ENCODE measurements at places on chromosomes 5 and 9.

GRCh38 chr9:103707181-103707580 is 386.9 kb upstream of the SMC2 start:
- no peak for DNase-seq

- no peak for DNase-seq
Measured at GRCh38 chr5:45060724-45061123, 252.0 kb downstream of the MRPS30 start.

GRCh38 chr5:157289164-157289819 is 23.4 kb downstream of the CYFIP2 start:
- DNase-seq, result no peak

DNA sequence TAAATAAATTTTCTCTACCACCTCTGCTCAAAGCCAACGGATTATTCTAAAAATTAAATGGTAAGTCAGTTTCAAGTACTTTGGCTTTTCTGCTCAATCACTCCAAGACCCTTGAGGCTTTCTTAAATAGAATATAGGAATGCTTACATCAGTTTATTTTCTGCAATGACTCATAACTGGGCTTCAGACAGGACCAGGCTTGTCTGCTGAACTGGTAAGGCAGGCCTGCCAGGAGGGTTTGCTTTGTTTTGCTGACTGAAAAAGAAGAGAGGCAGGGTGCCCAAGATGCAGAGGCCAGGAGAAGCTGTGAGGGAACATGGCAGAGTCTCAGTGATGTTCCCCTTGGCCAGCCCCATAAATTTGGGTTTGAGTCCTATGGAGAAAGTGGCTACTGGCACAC is 60.3 kb upstream of the EPB41L4A start:
- no peak for DNase-seq

GRCh38 chr9:117437283-117437682 is 22.4 kb upstream of the ASTN2 start:
- no peak for DNase-seq

DNA sequence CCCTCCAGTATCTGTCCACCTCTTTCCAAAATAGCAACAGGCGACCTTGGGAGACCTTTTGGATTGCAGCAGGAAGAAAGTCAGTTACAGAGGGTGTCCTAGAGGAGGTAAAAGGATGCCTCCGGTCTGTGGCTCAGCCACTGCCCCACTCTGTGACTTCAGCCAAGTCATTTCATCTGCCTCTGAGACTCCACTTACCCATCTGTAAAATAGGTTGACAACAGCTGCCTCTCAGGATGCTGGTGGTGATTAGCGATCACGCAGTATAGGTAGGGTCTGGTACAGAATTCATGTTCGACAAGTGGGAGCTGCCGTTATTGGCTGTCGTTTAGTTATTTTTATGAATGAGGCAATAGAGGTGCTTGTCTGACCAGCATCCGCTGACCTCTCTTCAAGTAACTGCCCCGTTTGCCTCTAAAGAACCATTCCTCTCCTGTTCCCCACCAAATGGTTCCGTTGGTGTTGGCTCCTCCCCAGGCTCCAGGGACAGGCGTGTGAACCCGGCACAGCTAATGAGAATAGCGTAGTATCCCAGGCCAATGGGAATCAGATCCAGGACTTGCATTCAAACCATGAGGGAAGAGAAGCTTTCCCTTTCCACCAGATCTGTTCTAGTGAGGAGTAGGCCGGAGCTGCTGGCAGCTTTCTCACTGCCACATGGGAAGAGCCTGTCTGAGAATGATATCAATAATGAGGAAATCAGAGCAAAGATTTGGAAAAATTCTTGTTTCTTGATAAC is 64.1 kb downstream of the SMIM23 start:
- no peak for DNase-seq

- DNase-seq, result no peak
Measured at GRCh38 chr9:98288881-98289280, 33.4 kb upstream of the TBC1D2 start.

GRCh38 chr5:66840511-66841013 is 244.4 kb downstream of the MAST4 start:
- DNase-seq, result no peak

- no peak for DNase-seq
Measured at GRCh38 chr5:135221187-135221473, 177.9 kb downstream of the MACROH2A1 start.

DNA sequence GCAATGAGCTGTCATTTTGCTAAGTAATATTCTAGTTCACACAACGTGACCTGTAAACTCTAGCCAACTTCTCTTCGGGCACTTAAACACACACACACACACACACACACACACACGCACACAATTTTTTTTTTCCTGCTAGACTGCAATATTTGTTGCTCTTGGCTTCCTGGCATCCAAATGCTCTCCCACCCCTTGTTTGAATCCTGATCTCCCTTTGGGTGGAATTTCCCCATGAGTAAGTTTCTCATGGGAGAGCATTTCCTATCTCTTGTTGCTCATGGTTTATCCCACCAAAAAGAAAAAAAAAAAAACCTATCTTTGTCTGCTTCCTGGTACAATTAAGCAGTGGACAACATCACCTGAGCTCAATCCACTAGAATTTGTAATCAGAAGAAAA is 54.7 kb upstream of the TSLP start:
- DNase-seq, result no peak

- DNase-seq, result no peak
Measured at GRCh38 chr5:63820577-63820976, 141.7 kb downstream of the HTR1A start.

DNA sequence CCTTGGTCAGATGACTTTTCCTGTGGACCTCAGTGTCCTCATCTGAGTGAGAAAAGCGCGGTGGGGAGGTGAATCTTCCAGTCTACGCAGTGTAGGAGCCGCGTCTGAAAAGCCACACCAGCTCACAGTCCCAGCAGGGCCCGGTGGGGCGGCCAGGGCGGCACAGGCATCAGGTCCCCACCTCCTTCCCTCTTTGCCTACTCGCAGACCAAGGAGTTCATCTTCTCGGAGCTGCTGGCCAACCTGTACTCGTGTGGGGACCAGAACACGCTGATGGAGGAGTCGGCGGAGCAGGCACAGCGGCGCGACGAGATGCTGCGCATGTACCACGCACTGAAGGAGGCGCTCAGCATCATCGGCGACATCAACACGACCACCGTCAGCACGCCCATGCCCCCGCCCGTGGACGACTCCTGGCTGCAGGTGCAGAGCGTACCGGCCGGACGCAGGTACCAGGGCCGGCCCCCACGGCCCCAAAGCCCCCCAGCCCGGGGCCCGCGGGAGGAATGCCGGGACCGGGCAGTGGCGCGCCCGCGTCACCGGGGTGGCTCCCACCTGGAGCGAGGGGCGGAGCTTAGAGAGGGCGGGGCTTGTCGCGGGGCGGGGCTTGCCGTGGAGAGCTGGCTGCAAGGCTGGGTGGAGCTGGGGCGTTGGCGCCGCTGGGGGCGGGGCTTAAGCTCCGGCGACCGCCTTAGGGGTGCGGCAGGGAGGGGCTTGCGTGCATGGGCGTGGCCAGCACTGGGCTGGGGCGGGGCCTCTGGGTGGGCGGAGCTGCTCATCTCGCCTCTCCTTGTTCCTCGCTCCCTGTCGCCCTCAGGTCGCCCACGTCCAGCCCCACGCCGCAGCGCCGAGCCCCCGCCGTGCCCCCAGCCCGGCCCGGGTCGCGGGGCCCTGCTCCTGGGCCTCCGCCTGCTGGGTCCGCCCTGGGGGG is 25.6 kb downstream of the GOLGA2 start:
- DNase-seq, result peak; percentile 97

- no peak for DNase-seq
Measured at GRCh38 chr9:96168882-96169281, 133.1 kb downstream of the HSD17B3 start.

- DNase-seq, result no peak
Measured at GRCh38 chr5:143665866-143666265, 146.1 kb upstream of the HMHB1 start.

DNA sequence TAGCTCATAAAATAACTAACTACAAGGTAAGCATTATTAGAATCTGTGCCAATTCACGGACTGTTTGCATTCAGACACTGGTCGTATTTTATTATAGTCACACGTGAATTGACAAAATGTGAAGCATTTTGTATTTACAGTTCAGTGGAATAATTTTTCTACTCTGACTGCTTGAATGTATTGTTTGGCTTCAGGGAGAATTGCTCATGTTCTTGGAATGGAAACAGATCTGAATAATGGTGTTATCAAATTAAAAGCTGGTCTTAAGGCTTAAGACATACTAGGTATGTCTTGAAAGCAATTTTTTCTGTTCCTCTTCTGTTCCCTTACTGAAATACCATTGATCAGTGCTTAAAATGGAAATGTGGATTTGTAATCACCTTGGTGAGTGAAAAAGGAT is 543.7 kb upstream of the TLE4 start:
- no peak for DNase-seq

DNA sequence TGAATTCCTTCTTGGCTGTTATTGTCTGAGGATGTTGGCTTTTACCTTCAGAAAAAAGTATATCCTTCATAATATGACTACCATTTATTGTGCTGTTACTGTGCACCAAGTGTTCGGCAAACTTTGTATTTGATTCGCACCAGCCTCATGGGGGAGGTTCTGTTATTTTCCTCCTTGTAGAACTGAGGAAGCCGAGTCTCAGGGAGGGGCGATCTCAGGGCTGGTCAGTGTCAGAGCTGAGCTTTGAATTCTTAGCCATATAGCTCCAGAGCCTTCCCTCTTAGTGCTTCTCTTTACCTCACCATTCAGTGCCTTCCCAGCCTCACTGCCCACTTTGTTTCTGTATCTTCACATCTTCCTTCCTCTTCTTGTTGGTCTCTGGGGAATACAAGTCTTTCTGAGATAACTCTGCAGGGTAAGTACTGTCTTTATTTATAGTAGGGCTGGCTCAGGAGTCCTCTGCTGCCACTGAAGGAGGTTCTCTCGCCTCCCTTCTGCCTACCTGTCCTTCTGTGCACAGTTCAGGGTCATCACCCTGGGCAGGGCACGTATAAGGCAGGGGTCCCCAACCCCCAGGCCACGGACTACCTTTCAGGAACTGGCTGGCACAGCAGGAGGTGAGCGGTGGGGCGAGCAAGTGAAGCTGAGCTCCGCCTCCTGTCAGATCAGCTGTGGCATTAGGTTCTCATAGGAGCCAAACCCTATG is 48.4 kb downstream of the GALNT10 start:
- DNase-seq, result no peak

DNA sequence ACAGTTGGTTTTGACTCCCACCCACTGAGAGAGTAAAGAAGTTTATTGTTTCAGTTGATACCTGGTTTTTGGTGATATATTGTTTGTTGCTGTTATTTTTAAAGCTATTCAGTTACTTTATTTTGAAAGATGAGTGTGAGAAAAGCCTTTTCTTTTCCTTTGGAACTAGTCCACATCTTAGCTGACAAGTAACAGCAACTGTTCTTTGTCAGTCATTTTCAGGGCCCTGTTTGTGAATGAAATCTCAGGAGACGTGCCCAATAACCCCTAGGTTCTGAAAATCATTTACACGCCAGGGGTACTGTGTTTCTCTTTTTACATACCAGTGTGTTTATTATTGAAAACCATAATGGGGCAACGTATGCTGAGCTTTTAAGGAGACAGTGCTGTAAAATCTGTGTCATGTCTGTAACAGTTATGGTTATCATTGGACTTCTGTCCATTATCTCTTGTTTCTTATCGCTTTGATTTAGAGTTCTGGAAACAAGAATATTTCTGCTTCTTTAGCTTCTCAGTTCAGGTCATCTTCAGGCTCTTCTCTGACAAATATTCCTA is 75.0 kb downstream of the LIX1 start:
- no peak for DNase-seq

DNA sequence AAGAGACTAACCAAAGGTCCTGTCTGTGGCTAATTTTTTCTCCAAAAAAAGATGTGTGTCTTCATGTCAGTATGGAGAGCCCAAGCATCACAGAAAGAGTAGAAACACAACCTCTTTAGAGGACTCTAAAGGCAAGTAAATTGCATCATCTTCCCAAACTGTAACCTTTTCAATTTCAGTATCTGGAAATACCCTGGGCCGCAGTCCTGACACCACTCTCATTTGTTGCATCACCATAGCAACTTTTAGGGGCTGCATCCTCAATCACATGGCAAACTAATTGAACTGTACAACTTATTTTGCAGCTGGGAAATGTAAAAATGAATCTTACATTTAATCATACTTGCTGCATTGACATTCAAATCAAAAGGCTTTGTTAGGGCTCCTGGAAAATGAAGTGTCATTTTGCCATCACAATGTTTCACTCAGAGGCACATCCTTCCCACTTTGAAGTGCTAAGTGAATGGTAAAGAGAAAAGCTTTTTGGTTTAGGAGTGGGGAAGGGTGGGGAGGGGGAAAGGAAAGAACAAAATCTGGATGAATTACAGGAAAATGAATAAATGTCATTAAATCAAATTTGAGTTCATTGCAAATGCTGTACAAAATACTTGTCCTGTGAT is 60.6 kb upstream of the GRIA1 start:
- DNase-seq, result no peak

DNA sequence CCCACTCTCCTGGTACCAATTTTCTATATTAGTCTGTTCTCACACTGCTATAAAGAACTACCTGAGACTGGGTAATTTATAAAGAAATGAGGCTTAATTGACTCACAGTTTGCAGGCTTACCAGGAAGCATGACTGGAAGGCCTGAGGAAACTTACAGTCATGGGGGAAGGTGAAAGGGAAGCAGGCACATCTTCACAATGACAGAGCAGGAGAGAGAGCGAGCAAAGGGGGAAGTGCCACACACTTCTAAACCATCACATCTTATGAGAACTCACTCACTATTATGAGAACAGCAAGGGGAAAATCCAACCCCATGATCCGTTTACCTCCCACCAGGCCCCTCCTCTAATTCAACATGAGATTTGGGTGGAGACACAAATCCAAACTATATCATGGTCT is 72.2 kb downstream of the ATG10 start:
- no peak for DNase-seq

DNA sequence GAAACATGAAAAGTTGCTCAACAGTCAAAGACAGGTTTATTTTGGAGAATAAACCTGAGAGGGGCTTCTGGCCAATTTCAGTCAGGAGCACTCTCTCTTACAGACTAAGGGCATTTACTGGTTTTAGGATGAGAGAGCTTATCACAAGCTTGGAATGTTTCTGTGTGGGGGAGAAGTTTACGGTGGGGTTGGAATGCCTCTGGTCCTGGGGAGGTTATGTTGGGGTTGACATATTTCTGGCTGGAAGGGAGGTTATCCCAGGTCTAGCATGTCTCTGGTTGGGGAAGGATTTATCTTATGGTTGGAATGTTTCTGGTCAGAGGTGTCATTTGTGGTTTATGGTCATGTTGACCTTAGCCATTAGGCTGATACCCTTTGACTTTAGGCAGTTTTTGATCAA is 1867.3 kb downstream of the EFNA5 start:
- DNase-seq, result no peak
